ENCODE measurements at places on chromosomes 3 and 15. TPM values are rescaled to one million over a fixed set of nuclear protein-coding genes. Genes with fewer than 3 reads are reported as not detected.

The USP50 gene
- not detected for total RNA-seq

The TMEM207 gene
- total RNA-seq = not detected

The EPHA3 gene
- total RNA-seq = 0.18 TPM

The BTLA gene
- total RNA-seq = not detected

The GP5 gene
- total RNA-seq = under 0.01 TPM

The GLT8D1 gene
- 65.3 TPM for total RNA-seq

The ASB14 gene
- total RNA-seq = not detected

The RLBP1 gene
- not detected for total RNA-seq

The SEMA6D gene
- 18.3 TPM for total RNA-seq

The ZBBX gene
- not detected for total RNA-seq

The UROC1 gene
- total RNA-seq = not detected

The ARL14 gene
- total RNA-seq = 0.18 TPM

- DNase-seq = peak; percentile 85
These were observed 1.8 kb downstream of the DIPK2A start for GRCh38 chr3:143973259-143974021.

- peak; percentile 98 for DNase-seq
These were observed 42.1 kb downstream of the CORO2B start for GRCh38 chr15:68620721-68621527.

GRCh38 chr15:91499774-91500383 is 353.6 kb upstream of the SLCO3A1 start:
- no peak for DNase-seq

DNA sequence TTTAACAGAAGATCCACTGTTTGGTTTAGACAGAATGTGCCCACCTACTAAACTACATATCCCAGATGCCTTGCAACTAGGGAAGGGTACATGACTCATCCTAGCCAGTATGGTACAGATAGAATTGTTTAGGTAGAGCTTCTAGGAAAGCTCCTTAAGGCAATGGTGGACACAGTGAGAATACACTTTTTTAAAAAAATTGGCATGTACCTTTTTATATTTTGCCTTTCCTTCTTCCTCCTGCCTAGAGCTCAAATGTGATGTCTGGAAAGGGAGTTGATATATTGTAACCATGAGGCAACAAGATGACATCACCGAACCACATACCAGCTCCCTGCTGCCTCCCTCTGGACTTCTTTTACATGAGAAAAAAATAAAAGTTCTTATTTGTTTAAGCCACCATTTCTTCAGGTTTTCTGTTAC is 14.4 kb upstream of the C3orf80 start:
- DNase-seq = peak; percentile 73

GRCh38 chr15:55829826-55830225 is 86.9 kb upstream of the PRTG start:
- no peak for DNase-seq

- no peak for DNase-seq
These were observed 27.4 kb downstream of the MIX23 start for GRCh38 chr3:122355612-122356011.

- peak; percentile 22 for DNase-seq
These were observed 2.3 kb upstream of the TMEM266 start for GRCh38 chr15:76057332-76058000.

GRCh38 chr3:34742151-34742550 is 897.2 kb upstream of the ARPP21 start:
- no peak for DNase-seq

DNA sequence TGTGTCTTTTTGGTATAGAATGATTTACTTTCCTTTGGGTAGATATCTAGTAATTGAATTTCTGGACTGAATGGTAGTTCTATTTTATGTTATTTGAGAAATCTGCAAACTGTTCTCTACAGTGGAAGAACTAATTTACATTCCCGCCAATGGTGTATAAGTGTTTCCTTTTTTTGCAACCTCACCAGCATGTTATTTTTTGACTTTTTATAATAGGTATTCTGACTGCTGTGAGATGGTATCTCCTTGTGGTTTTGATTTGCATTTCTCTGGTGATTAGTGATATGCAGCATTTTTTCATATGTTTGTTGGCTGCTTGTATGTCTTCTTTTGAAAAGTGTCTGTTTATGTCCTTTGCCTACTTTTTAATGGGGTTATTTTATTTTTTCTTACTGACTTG is 607.2 kb downstream of the OTOL1 start:
- DNase-seq = no peak

- DNase-seq = no peak
These were observed 268.5 kb downstream of the CLSTN2 start for GRCh38 chr3:140203510-140203909.

DNA sequence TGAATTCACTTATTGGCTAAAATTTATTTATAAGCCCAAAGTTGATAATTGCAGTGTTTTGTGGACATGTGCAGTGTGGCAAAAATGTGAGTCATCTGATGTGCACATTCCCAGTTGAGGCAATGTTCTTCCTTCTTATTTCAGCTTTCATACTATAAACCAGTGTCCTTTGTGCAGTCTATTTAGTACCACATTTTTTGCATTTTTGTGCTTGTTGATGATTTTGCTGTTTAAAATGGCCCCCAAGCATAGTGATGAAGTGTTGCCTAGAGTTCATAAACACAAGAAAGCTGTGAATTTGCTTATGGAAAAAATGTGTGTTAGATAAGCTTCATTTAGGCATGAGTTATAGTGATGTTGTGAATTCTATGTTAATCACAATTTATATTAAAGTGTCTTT is 19.4 kb upstream of the IL20RB start:
- peak; percentile 65 for DNase-seq

DNA sequence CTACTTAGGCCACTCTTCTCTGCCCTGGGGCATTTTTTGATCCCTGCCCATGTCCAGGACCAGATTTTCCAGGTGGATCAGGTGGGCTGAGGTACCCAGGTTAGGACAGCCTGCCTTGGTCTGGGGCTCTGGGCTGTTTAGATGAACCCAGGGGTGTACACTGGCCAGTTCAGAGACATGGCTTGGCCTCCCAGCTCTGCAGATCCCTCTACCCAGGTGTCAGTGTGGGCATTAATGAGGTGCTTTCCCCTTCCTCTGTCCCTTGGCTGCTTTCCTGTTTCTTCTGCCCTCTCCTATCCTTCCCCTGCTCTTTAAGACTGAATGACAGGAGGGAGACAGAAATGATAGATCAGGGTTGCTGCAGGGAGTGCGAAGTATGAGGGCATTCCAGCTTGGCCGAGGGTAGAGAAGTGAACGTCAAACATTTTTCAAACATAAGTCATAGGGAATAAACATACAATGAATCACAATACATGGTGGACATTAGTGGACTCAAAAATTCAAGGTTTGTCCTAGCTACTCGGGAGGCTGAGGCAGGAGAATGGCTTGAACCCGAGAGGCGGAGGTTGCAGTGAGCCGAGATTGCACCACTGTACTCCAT is 30.5 kb downstream of the RTP1 start:
- peak; percentile 86 for DNase-seq

GRCh38 chr3:152321955-152322377 is 53.2 kb downstream of the MBNL1 start:
- DNase-seq = no peak

DNA sequence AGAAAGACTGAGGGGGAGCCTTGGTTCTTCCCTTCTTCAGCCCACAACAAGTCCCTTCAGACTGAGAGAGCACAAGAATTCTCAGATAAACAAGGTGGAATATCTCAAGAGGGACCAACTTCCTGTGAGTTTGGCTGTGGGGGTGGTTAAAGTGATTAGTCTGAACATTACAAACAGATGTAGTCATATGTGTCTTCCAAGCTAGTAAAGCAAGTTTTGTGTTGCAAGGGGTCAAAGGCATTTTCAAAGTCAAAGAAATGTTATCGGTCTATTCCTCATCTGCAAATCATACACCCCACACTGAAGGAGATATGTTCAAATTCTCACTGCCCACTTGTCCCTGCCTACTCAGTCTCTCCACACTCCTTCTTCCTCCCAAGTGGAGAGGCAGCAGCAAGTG is 242.5 kb downstream of the FAM43A start:
- peak; percentile 61 for DNase-seq

- DNase-seq = no peak
These were observed 89.7 kb upstream of the CMC1 start for GRCh38 chr3:28151608-28152228.

DNA sequence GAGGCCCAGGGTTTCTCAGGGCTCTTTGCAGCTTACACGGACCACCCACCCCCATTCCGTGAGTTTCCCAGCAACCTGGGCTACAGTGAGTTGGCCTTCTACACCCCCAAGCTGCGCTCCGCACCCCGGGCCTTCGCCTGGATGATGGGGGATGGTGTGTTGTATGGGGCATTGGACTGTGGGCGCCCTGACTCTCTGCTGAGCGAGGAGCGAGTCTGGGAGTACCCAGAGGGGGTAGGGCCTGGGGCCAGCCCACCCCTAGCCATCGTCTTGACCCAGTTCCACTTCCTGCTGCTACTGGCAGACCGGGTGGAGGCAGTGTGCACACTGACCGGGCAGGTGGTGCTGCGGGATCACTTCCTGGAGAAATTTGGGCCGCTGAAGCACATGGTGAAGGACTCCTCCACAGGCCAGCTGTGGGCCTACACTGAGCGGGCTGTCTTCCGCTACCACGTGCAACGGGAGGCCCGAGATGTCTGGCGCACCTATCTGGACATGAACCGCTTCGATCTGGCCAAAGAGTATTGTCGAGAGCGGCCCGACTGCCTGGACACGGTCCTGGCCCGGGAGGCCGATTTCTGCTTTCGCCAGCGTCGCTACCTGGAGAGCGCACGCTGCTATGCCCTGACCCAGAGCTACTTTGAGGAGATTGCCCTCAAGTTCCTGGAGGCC is 5.4 kb downstream of the VPS18 start:
- DNase-seq = no peak

- DNase-seq = no peak
These were observed 98.6 kb downstream of the OXNAD1 start for GRCh38 chr3:16363636-16364035.

- DNase-seq = peak; percentile 39
These were observed at the start of gene HDGFL3 for GRCh38 chr15:83207660-83208366. HDGFL3 (minus strand) TSS chr15:83207823; CDS start chr15:83207414, 409 bp downstream.

GRCh38 chr3:56339671-56340070 is 128.6 kb downstream of the ERC2 start:
- no peak for DNase-seq

DNA sequence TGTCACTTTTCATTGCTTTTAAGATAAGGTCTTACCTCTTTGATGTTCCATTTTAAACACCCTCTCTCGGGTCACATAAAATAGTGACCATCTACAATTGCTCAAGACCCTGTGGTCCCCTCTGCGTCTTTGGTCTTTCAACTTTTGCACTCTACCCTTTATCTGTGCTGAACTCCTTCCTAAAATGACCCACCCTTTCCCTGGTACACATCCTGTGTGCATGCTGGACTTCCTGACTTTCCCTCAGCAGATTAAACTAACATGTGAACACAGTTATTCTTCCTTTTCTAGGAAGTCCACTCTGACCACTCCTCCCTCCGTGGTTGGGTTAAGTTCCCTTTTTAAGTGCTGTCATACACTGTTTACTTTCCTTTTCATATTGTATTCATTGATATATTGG is 414.2 kb downstream of the GABRB3 start:
- no peak for DNase-seq

GRCh38 chr3:124119056-124119716 is 127.3 kb upstream of the ROPN1 start:
- peak; percentile 88 for DNase-seq

GRCh38 chr3:134699141-134699711 is 48.4 kb upstream of the KY start:
- DNase-seq = no peak

DNA sequence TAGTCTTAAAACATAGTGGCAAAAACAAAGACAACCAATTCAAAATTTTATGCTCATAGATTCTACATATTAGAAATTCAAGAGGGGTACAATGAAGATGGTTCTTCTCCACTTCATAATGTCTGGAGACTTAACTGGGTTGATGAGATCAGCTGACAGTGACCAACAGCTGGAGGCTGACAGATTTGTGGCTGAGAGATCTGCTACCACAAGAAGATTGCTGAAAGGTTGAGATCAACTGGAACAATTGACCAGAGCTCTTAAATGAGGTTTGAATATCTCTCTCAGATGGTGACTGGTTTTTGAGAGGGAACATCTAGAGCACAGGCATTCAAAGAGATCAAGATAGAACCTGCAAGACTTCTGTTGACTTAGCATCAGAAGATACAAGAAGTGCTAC is 254.1 kb upstream of the ARPP21 start:
- DNase-seq = no peak

DNA sequence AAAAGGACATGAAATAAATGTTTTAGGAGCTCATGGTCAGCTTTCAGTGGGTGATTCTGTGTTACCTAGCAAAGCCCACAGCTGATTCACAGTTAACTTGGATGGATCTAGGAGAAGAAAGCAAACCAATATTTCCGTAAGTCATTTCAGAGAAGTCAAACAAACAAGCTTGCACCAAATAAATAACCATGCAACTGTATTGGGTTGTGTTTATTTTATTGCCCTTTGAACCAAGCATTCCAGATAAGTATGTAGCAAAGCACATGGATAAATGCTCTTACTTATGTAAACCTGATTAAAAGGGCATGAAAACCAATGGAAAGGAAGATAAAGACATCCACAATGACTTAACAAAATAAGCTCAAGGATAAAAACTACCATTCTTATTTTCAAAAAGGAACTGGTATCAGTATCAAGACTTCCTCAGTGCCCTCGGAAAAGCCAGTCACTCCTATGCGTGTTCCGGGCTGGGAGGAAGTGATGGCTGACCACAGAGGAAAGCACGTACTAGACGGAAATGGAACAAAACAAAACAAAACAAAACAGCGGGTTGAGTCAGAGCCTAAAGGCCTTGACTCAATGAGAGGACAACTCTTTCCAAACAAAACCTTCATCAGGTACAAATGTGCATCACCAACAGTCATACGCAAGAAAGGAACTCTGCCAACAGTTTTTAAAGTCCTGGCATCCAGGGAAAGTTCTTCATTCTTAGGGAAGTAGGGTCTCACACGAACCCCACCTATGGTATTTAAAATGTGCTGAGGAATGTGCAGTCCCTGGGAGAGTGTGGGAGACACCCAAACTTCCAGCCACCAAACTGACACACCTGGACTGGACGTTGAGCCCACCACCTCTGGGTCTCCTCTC is 103.3 kb downstream of the SNRK start:
- peak; percentile 88 for DNase-seq

DNA sequence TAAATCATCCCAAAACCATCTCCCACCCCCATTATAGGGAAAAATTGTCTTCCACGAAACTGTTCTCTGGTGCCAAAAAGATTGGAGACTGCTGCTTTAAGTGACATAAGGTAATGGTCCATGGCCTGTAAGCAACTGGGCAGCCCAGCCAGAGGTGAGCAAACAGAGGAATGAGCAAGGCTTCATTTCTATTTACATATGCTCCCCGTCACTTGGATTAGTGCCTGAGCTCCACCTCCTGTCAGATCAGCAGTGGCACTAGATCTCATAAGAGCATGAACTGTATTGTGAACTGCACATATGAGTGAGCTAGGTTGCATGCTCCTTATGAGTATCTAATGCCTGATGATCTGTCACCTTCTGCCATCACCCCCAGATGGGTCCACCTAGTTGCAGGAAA is 1159.8 kb upstream of the ALCAM start:
- DNase-seq = no peak
